Urinary bladder (tissue), 4 donors: ENCODE measurements at places on chromosomes 1 and 21. TPM values are rescaled to one million over a fixed set of nuclear protein-coding genes. Genes with fewer than 3 reads are reported as not detected.

The ZNF695 gene
- 2.7 TPM for total RNA-seq

The SESN2 gene
- 3.1 TPM for total RNA-seq

The OLIG2 gene
- not detected for total RNA-seq

The TDRD5 gene
- total RNA-seq, result 1.1 TPM

The CRNN gene
- total RNA-seq, result not detected

The LCE2B gene
- not detected for total RNA-seq

The FMN2 gene
- 2.6 TPM for total RNA-seq

The RC3H1 gene
- 43.3 TPM for total RNA-seq

The B4GALT2 gene
- total RNA-seq, result 35.2 TPM

The DNAJC16 gene
- 18.7 TPM for total RNA-seq

The PEF1 gene
- total RNA-seq, result 39.2 TPM

The LYPD8 gene
- total RNA-seq, result not detected

The ANKRD65 gene
- 5.8 TPM for total RNA-seq

- DNase-seq, result no peak
These were observed 27.5 kb upstream of the RSPO1 start for GRCh38 chr1:37662031-37662755.

DNA sequence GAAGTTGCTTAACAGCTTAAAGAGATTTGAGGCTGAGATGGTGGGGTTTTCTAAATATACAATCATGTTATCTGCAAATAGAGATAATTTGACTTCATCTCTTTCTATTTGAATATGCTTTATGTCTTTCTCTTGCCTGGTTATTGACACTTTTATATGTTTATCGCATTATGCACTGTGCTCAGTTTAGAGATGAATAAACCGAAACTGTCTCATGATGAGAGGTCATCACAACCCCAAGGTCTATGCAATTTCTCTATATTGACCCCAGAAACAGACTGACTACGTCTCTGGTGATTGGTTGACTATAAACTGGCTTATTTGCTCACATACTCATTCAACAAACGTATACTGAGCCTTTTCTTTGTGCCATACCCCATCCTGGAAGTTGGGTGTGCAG lies 117.9 kb upstream of the NRIP1 start:
- DNase-seq, result no peak

DNA sequence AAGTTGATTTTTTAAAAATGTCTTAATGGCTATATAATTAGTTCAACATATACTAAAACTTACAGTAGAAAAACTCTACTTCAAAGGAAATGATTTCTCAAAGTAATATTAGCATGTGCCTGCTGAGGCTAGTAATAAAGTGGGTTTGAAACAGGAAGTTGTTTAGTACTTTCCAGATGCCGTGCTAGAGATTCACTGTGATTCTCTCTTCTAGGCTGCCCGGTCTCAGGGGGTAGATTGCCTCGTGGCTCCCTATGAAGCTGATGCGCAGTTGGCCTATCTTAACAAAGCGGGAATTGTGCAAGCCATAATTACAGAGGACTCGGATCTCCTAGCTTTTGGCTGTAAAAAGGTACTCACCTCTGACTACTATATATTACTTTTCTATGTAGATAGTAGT lies 9.1 kb downstream of the EXO1 start:
- DNase-seq, result no peak

- no peak for DNase-seq
These were observed 72.0 kb downstream of the EIF4G3 start for GRCh38 chr1:21104683-21105082.

GRCh38 chr1:98048244-98048643 lies 127.4 kb upstream of the DPYD start:
- peak; percentile 61 for DNase-seq

- DNase-seq, result no peak
These were observed 76.6 kb downstream of the LYST start for GRCh38 chr1:235790123-235790522.

- no peak for DNase-seq
These were observed 15.3 kb downstream of the TMEM201 start for GRCh38 chr1:9603766-9604753.

DNA sequence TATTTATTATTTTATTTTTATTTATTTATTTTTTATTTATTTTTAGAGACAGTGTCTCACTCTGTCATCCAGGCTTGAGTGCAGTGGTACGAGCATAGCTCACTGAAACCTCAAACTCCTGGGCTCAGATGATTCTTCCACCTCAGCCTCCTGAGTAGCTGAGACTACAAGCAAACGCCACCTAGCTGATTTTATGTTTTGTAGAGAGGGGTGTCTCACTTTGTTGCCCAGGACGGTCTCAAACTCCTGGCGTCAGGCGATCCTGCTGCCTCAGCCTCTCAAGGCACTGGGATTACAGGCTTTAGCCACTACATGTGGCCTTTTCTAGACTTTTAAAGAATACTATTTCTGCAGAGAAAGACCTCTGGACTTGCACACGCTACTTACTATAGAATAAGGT lies 61.3 kb upstream of the C1orf53 start:
- no peak for DNase-seq

- DNase-seq, result no peak
These were observed 782.4 kb upstream of the BRINP3 start for GRCh38 chr1:191260056-191260455.

GRCh38 chr1:222974496-222974895 lies 159.7 kb downstream of the DISP1 start:
- no peak for DNase-seq

DNA sequence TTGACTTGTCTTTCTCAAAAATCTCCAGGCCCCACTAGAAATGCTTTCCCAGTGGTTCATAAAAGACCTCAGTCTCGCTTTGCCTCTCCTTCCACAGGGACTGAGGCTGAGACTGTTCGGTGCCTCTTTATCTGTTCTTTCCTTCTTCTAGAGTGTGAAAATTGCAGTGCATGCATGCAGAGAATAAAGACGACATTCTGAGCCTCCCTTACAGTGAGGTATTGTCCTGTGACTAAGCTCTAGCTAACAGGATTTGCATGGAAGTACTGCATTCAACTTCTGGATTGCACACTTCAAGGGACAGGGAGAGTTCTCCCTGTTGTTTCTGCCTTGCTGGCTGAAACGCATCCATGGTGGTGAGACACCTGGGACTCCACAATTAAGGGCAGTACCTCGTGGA lies 69.1 kb downstream of the COLGALT2 start:
- no peak for DNase-seq

- no peak for DNase-seq
These were observed 58.6 kb downstream of the IL23R start for GRCh38 chr1:67224856-67225255.

DNA sequence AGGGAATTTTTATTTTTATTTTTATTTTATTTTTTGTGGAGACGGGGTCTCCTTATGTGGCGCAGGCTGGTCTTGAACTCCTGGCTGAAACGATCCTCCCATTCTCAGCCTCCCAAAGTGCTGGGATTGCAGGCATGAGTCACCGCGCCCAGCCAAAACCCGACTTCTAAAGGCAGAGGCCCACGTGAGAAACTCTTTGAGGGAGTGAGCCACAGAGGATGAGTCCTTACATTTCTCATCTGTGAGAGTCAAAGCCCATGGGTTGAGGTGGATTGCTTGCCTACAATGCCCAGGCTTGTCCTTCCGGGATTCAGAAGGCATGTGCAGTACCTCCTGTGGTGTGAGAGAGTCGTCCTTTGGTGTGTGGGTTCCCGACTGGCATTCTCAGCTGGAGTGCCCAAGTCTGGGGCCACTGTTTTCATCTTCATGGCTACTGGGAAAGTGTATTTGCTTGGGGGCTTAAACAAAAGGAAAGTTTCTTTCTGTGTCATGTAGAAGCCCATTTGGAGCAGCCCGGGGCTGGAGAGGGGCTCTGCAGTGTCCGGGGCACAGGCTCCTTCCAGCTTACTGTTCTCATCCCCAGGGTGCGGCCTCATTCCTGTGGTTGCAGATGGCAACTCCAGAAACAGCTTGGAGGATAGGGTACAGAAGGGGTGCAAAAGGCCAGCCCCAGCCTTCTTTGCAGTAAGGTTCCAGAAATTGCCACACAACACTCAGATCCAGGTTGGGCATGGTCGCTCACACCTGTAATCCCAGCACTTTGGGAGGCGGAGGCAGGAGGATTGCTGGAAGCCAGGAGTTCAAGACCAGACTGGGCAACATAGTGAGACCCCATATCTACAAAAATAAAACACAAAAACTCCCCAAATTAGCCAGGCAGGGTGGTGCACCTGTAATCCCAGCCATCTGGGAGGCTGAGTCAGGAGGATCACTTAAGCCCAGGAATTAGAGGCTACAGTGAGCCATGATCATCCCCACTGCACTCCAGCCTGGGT lies 29.4 kb upstream of the CSF3R start:
- DNase-seq, result no peak

DNA sequence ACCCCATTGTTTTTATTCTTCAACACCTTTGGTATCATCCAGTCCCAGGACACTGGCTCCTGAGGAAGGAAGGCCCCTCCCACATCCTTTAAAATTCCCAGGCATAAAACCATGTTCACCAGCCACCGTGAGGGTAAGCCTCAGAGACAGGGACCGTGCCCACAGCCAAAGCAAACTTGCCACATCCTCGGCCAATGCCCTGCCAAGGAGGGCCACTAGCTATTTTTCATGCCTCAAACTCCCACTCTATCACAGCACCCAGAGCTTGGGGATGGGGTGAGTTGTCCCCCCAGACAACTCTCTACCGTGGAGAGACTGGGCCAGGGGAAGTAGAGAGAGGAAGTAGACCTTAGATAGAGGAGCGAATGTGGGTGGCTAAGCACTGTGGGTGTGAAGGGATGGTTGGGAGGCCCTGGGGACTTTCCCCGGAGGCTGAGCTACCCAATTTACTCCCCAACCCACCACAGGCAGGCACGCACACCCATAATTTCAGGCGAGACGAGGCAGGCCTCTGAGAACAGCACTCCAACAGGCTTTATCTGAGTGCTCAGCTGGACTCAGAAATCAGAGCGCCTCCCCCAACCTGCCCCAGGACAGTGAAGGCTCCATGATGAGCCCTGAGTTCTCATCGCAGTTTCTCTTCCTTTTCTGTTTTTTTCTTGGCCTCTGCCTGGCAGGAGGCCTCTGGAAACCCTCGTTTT lies 15.9 kb upstream of the BTG2 start:
- DNase-seq, result no peak

- no peak for DNase-seq
These were observed 83.0 kb upstream of the COL11A1 start for GRCh38 chr1:103191327-103191726.

DNA sequence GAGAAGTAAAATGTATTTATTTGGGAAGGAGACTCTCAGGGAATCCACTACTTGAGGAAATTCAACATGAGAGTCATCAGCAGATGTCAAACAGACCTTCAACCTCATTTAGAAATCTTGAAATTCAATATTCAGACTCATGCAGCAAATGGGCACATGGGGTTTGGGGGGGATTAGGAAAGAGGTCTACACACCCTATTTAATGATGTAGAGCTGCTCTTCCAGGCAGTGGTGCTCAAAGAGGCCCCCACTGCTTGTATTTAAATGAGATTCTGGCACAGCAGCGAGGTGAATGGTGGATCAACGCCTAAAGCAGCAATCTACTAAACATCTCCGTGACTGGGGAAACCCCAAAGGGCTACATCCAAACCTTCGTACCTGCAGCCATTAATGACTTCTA lies 213.2 kb upstream of the C8B start:
- no peak for DNase-seq

DNA sequence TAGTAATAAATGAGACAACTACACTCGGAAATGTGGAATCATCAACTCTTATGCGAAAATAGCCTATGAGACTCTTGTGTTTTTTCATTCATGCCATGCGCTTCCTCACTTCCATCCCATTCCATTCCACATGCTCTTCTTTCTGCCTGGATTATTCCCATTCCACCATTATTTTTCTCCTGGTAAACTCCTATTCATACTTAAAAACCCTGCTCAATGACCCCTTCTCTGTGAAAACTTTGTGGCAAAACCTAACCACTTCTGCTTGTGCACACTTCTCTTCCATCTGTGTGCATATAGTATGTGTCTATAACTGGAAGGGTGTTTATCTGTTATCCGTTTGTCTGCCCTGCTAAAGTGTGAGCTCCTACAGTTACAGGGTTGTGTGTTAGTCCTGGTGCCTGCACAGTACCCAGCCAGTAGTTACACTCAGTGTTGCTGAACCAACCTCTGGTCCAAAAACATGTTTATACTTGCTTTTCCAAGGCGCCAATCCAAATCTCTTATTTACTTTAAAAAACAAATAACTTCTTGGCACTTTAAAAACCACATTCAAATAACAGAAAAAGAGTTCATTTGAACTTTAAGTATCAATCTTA lies 10.7 kb downstream of the EPHX1 start:
- no peak for DNase-seq

DNA sequence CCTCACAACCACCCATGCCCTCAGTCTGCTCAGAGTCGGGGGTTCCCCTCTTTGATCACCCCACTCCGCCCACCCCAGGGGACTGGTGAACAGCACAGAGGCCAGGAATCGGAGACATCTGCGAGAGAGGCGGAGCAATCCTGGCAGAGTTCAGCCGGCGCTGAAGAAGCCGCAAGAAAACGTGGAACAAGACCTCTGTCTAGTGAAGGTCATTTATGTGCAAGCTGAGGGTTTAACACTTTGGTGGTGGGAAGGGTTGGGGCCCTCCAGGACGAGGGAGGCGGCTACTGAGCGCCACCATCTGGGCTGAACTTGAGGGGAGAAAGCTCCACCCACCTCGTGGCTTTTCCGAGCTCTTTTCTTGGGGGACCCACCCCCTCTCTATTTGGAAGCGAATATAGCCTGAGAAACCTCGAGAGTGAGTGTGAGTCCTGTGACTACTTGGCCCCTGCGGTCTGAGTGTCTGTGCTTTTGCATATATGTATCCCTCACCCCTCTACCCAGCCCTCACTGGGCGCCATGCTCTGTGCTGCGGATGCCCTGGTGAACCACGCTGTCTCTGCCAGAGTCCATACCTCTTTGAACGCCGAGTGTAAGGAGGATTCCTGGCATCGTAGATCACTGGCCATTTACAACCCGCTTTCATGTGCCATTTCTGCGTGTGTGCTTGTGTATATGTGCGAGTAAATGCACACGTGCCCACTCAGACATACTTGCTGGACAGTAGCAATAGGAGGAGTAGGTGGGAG lies 1.2 kb upstream of the EPHA10 start:
- DNase-seq, result no peak

- no peak for DNase-seq
These were observed 5.4 kb upstream of the TENT5C start for GRCh38 chr1:117600325-117600943.

GRCh38 chr1:161994175-161994668 lies 29.4 kb downstream of the OLFML2B start:
- DNase-seq, result no peak

- DNase-seq, result no peak
These were observed 977.9 kb downstream of the BRINP3 start for GRCh38 chr1:189499736-189500135.
